Chondrocyte (in vitro differentiated cells): ENCODE measurements at places on chromosomes 1 and 21. TPM values are rescaled to one million over a fixed set of nuclear protein-coding genes. Genes with fewer than 3 reads are reported as not detected.
A peak's percentile ranks its signal among the peaks of the same experiment; 100 is the strongest.

DNA sequence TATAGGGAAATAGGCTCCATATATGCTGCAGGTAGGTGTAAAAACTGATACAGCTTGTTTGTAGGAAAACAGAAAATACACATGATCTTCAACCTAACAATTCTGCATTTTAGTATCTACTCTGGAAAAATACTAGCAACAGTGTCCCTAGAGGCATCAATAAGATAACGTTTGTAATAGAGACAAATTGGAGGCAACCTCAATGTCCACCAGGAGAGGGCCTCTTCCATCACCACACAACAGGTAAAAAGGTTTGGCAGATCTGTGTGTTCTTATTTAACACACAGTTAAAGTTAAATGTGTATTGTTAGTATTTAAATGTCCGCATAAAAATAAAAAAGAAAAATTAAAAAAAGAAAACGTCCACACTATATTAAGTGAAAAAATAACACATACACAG lies 5.4 kb downstream of the EIF2D start:
- H3K27me3 ChIP-seq: no peaks in the 10 kb centered on the region
- peaks cover 19% of the 10 kb centered on the region for H3K4me1 ChIP-seq
- peaks cover 11% of the 10 kb centered on the region for H3K36me3 ChIP-seq
- H3K27ac ChIP-seq: no peak overlapping the region
- no peak overlapping the region for H3K4me3 ChIP-seq
- no peak for DNase-seq

Gene FCRLA
- not detected in 3 replicates for total RNA-seq

- H3K4me3 ChIP-seq: no peak overlapping the region
- DNase-seq: peak; percentile 44
- peaks cover 36% of the 10 kb centered on the region for H3K27me3 ChIP-seq
- no peak overlapping the region for H3K27ac ChIP-seq
- peaks cover 4% of the 10 kb centered on the region for H3K4me1 ChIP-seq
- no peaks in the 10 kb centered on the region for H3K36me3 ChIP-seq
These were observed 3.8 kb upstream of the NCMAP start for GRCh38 chr1:24551960-24552571.

Gene SLC44A3
- 1.5 to 2.5 TPM (median 2.2 TPM) in 3 replicates for total RNA-seq

DNA sequence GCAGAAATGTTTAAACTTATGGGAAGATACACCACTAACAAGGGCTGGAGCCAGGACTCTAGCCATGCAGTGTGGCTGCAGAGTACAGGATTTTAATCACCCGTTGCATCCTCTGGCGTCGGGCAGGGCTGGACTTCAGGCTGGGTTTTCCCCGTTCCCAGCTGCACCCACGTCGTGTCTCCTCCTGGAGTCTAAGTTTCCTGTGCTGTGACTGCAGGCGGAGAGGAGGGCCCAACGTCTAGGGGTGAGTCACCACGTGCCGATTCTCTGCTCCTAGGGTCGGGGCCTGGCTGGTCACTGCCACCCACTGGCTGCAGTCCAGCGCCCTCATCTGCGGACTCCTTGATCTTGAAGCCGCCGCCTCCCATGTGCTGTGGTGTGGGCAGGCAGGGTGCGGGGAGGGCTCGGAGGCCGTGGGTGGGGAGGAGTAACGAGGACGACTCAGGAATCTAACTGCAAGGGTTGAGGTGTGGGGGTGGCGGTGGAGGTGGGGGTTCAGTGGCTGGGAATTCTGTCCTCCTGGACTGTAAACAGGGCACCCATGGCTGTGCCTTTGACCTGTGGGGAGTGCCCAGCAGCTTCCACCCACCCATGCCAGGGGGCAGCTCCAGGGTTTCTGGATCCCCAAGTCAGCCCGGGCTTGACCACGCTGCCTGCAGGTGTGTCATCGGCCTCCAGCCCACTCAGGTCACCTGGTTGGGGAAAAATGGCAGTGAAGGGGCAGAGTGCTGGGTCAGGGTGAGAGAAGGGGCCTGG lies 77.8 kb downstream of the ALPL start:
- peaks cover 24% of the 10 kb centered on the region for H3K4me1 ChIP-seq
- no peak for DNase-seq
- H3K27me3 ChIP-seq: peaks cover 3% of the 10 kb centered on the region
- H3K36me3 ChIP-seq: no peaks in the 10 kb centered on the region
- peak overlapping the region; percentile 51 for H3K27ac ChIP-seq

- H3K27me3 ChIP-seq: no peaks in the 10 kb centered on the region
- H3K27ac ChIP-seq: peak overlapping the region; percentile 63
- peaks cover 17% of the 10 kb centered on the region for H3K36me3 ChIP-seq
- DNase-seq: no peak
These were observed 28.2 kb downstream of the SNAP47 start for GRCh38 chr1:227763246-227764018.

Gene THEM5
- not detected in 3 replicates for total RNA-seq

DNA sequence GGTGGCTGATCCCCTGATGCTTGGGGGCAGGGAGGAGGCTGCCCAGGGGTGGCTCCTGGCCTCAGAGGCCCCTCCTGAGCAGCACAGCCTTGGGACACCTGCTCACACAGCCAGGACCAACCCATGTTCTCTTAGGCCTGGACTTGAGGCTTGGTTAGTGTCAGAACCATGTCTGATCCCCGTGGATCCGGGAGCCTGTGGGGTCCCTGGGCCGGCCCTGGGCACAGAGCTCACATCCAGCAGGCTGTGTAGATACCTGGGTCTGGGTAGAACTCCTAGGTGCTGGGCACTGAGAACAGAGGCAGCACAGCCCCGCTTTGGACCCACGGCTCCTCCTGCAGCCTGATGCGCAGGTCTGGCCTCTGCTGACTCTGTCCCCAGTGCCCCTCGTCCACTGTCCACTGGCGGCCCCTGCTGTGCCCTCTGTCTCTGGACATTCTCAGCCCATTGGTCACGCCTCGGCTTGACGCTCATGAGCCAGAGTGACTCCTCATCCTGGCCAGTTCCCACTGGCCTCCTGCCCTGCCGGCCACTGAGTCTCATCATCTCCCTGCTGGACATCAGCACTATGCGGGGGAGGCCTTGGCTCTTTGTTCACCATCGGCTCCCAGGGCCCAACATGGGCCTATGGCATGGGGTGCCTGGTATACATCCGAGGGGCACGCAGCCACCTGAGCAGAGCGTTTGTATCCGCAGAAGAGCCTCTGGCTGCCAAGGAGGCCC lies 70.2 kb downstream of the TRIM11 start:
- no peak for DNase-seq
- H3K4me1 ChIP-seq: no peaks in the 10 kb centered on the region
- no peaks in the 10 kb centered on the region for H3K27me3 ChIP-seq
- H3K36me3 ChIP-seq: no peaks in the 10 kb centered on the region
- H3K4me3 ChIP-seq: no peak overlapping the region

GRCh38 chr1:206873603-206874188 lies 8.3 kb downstream of the IL20 start:
- no peak overlapping the region for H3K4me3 ChIP-seq
- H3K36me3 ChIP-seq: no peaks in the 10 kb centered on the region
- H3K4me1 ChIP-seq: no peaks in the 10 kb centered on the region
- H3K27me3 ChIP-seq: peaks cover 16% of the 10 kb centered on the region
- DNase-seq: no peak

- H3K36me3 ChIP-seq: no peaks in the 10 kb centered on the region
- H3K27ac ChIP-seq: peak overlapping the region; percentile 55
- H3K27me3 ChIP-seq: no peaks in the 10 kb centered on the region
- no peak overlapping the region for H3K4me3 ChIP-seq
These were observed 16.6 kb downstream of the C21orf91 start for GRCh38 chr21:17802572-17802971.

Gene TRAF5
- 52.9 to 58.7 TPM (median 57.4 TPM) in 3 replicates for total RNA-seq

Gene C1orf35
- total RNA-seq: 12.9 to 15.1 TPM (median 13.3 TPM) in 3 replicates

Gene TGFB2
- 140 to 237 TPM (median 226 TPM) in 3 replicates for total RNA-seq

DNA sequence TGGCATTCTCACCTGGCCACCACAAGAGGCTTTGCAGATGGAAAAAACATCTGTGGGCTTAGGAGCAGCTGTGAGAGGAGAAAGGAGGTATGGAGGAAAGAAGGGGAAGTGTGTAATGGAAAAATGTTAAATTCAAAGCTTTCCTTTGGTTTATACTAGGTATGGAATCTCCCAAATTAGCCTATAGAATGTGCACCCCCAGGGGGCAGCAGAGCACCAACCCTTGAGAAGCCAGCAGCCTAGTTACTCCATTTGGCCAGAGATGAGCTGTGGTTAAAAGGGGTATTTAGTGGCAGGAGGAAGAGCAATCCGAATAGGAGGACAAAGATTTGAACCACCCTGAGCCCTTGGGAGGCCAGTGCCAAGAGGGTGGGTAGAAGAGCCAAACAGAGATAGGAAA lies 97.5 kb upstream of the CTTNBP2NL start:
- no peak overlapping the region for H3K27ac ChIP-seq
- peaks cover 25% of the 10 kb centered on the region for H3K27me3 ChIP-seq
- no peak overlapping the region for H3K4me3 ChIP-seq
- H3K36me3 ChIP-seq: no peaks in the 10 kb centered on the region
- H3K4me1 ChIP-seq: no peaks in the 10 kb centered on the region

- no peaks in the 10 kb centered on the region for H3K36me3 ChIP-seq
- H3K4me3 ChIP-seq: no peak overlapping the region
- peaks cover 4% of the 10 kb centered on the region for H3K4me1 ChIP-seq
These were observed 514.0 kb upstream of the ADAMTS5 start for GRCh38 chr21:27480841-27481261.

Gene GNAI3
- 10.7 to 11.3 TPM (median 10.8 TPM) in 3 replicates for total RNA-seq

DNA sequence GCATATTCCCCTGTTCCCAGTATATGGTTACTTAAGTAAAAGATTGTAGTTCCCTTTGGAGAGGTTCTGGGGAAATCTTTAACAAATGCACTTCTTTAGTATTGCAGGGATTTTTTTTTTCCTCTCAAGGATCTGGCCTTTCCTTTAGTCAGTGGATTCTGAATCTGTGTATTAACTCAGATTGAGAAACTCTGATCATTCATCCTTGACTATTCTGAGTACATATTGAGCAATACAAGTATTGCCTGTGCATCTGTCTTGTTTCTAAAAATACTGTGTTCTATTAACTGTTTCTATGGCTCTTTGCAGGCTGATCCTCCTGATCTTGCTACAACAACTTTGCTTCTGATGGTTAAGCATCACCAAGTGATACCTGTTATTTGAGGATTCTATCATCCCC lies 67.8 kb upstream of the FGGY start:
- no peak overlapping the region for H3K27ac ChIP-seq
- no peak overlapping the region for H3K4me3 ChIP-seq
- H3K4me1 ChIP-seq: peaks cover 4% of the 10 kb centered on the region
- no peak for DNase-seq
- H3K27me3 ChIP-seq: no peaks in the 10 kb centered on the region

- no peaks in the 10 kb centered on the region for H3K36me3 ChIP-seq
- H3K27ac ChIP-seq: peak within 1 kb of the TSS; percentile 94
- DNase-seq: no peak
- H3K27me3 ChIP-seq: peaks cover 4% of the 10 kb centered on the region
- H3K4me3 ChIP-seq: peak within 1 kb of the TSS; percentile 91
These were observed at the start of gene RNASEL for GRCh38 chr1:182588500-182589396. RNASEL (minus strand) TSS chr1:182589256; CDS start chr1:182586806, 2,450 bp downstream.

- no peak overlapping the region for H3K4me3 ChIP-seq
- H3K27ac ChIP-seq: no peak overlapping the region
- DNase-seq: no peak
- H3K36me3 ChIP-seq: no peaks in the 10 kb centered on the region
- peaks cover 4% of the 10 kb centered on the region for H3K4me1 ChIP-seq
These were observed 115.0 kb downstream of the SYF2 start for GRCh38 chr1:25117233-25117823.

DNA sequence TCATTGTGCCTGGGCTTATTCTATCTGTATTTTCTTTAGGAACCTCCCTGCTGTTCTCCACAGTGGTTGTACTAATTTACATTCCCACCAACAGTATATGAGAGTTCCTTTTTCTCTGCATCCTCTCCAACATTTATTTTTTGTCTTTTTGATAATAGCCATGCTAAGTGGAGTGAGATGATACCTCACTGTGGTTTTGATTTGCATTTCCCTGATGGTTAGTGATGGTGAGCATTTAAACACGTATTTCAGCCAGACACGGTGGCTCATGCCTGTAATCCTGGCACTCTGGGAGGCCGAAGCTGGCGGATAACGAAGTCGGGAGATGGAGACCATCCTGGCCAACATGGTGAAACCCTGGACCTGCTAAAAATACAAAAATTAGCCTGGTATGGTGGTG lies 57.9 kb downstream of the SLAMF6 start:
- no peak overlapping the region for H3K4me3 ChIP-seq
- H3K36me3 ChIP-seq: no peaks in the 10 kb centered on the region
- no peak for DNase-seq

DNA sequence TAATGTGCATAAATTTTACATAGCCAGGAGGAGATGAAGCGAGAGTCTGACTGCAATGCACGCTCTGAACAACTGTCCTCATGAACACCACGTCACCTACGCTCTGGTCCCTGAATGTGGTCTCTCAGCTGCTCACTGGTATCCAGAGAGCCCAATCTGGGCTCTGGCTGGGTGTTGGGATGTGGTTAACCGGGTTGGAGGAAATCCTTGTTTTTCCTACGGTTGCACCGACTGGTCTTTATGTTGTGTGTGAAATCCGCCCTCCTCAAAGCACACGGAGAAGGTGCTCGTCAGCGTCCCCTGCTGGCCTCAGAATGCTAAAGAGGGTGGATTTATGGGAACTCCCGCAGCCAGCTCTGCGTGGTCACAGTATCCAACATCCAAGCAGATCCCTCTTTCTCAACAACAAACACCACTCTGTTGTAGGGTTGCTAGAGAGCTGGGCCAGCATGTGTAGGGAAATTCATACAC lies 51.8 kb upstream of the FAM89A start:
- H3K4me3 ChIP-seq: no peak overlapping the region
- no peak overlapping the region for H3K27ac ChIP-seq
- H3K27me3 ChIP-seq: peaks cover 12% of the 10 kb centered on the region
- no peak for DNase-seq
- peaks cover 15% of the 10 kb centered on the region for H3K4me1 ChIP-seq

DNA sequence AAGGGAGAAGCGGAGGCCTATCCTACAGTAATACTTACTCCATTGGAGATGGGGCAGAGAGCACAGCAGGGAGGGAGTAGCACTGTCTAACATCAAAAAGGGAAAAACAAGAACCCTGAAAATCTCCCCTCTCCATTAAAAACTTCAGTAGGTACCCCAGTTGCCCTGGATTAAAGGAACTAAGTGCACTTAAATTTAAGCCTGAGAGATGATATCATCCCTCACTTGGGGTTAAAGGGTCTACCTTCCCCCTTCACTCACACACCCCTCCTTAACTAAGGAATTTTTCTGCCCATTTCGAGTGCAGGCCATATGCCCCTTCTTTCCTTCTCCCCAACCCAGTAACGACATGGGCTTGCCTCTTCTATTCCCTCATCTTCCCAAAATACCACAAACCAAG lies 3.7 kb upstream of the MTMR11 start:
- no peak overlapping the region for H3K4me3 ChIP-seq
- peaks cover 50% of the 10 kb centered on the region for H3K4me1 ChIP-seq
- DNase-seq: no peak
- peaks cover 9% of the 10 kb centered on the region for H3K36me3 ChIP-seq
- H3K27ac ChIP-seq: peak overlapping the region; percentile 74

Gene HSD3B1
- not detected in 3 replicates for total RNA-seq

- peak overlapping the region; percentile 93 for H3K27ac ChIP-seq
- DNase-seq: no peak
- H3K27me3 ChIP-seq: no peaks in the 10 kb centered on the region
- peaks cover 49% of the 10 kb centered on the region for H3K4me1 ChIP-seq
- peak overlapping the region; percentile 85 for H3K4me3 ChIP-seq
These were observed 700 bp upstream of the CCDC28B start for GRCh38 chr1:32199717-32200072.

Gene FAM43B
- total RNA-seq: 0.52 to 2.5 TPM (median 0.82 TPM) in 3 replicates

Gene TEX35
- total RNA-seq: not detected in 3 replicates

GRCh38 chr1:64473367-64473766 lies 3.4 kb downstream of the CACHD1 start:
- no peak for DNase-seq
- no peak overlapping the region for H3K4me3 ChIP-seq
- H3K36me3 ChIP-seq: no peaks in the 10 kb centered on the region
- H3K27me3 ChIP-seq: peaks cover 4% of the 10 kb centered on the region
- H3K27ac ChIP-seq: no peak overlapping the region

GRCh38 chr1:220552672-220553260 lies 24.8 kb downstream of the MARK1 start:
- DNase-seq: no peak
- H3K4me1 ChIP-seq: no peaks in the 10 kb centered on the region
- H3K36me3 ChIP-seq: no peaks in the 10 kb centered on the region
- H3K4me3 ChIP-seq: no peak overlapping the region
- no peaks in the 10 kb centered on the region for H3K27me3 ChIP-seq
